H9 (cell line): ENCODE measurements at places on chromosomes 13 and 19.
A peak's percentile ranks its signal among the peaks of the same experiment; 100 is the strongest.

DNA sequence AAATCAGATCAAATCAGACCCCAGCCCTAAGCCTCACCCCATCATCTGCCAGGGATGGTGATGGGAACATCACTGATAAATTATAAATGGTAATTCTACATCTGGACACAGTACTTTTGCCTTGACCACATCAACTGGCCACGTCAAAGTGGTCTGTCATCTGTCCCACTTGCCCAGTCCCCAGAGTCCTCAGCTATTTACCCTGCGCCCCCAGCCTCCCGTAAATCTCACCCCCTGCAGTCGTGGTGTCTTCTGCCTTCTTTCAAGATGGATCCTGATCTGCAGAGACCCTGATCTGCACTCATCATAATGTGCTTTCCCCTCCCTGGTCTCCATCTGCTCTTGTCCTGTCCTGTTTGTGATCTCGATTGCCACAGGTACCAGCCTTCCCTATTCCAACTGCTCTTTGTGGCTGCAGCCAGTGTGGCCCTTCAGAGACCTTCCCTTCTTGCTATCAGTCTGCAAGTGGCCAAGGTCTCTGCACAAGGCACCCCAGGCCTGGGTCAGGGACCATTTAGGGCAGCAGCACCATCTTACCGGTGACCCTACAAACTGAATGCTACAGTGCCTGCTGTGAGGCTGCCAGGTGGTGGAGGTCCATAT, 26.7 kb upstream of the POP4 start:
- peak; percentile 7 for DNase-seq

GRCh38 chr13:41601718-41602445, 144.5 kb downstream of the RGCC start:
- no peak for DNase-seq

GRCh38 chr19:53868892-53869804, 1.5 kb downstream of the MYADM start:
- DNase-seq: peak; percentile 89

GRCh38 chr13:85408415-85408814, 390.8 kb downstream of the SLITRK6 start:
- DNase-seq: no peak
